Left ventricle myocardium superior (tissue), 1 donor: ENCODE measurements at places on chromosomes 5 and 9. TPM values are rescaled to one million over a fixed set of nuclear protein-coding genes. Genes with fewer than 3 reads are reported as not detected.

DNA sequence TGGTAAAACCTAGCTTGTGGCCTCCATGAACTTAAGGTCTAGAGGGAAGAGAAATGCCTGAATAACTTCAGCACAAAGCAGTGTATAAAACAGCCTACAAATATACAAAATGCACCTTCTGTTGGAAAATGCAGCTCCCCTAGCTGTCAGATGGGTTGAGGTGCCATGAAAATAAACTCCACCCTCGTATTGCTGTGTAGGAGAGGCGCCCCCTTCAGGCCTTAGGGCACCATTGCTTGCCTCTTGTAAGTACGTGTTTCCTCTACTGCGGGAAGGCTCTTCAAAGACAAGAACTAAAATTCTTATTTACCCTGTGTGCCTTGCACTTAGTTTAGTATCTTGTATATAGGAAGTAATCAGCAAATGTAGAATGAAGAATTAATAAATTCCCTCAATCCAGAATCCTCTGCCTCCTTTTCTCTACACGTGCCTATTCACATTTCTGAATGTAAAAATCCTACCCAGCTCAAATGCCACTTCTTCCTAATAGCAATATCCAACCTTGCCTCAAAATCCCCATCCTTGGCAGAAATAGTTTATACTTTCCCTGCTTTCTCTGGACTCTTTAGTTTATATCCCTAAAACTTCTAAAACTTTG is 393.7 kb upstream of the PDE4D start:
- no peak for DNase-seq

DNA sequence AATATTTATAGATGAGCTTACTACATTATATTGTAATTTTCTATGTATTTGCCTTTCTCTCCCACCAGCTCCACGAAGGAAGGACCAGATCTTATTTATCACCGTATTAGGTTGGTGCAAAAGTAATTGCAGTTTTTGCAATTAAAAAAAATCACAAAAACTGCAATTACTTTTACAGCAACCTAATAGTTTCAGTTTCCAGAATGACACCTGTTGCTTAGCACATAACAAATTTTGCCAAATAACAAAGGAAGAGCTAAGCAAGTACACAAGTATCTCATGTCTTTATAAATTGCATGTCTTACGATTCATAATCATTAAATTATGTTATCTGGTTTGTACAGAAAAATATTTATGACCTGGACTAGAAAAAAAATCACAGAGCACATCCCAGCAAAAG is 45.9 kb downstream of the AGXT2 start:
- DNase-seq = no peak

The HSPA4 gene
- 74.3 TPM for total RNA-seq

GRCh38 chr5:6759401-6759800 is 46.2 kb downstream of the TENT4A start:
- no peak for DNase-seq

GRCh38 chr5:149357370-149358293 is at the start of gene PCYOX1L:
PCYOX1L (plus strand) TSS chr5:149358046; CDS start chr5:149358069, 23 bp downstream.
- DNase-seq = peak; percentile 99

GRCh38 chr5:150428106-150428876 is 15.6 kb upstream of the CD74 start:
- DNase-seq = peak; percentile 74

- peak; percentile 30 for DNase-seq
Measured at GRCh38 chr9:71814226-71814625, 45.9 kb upstream of the CEMIP2 start.

DNA sequence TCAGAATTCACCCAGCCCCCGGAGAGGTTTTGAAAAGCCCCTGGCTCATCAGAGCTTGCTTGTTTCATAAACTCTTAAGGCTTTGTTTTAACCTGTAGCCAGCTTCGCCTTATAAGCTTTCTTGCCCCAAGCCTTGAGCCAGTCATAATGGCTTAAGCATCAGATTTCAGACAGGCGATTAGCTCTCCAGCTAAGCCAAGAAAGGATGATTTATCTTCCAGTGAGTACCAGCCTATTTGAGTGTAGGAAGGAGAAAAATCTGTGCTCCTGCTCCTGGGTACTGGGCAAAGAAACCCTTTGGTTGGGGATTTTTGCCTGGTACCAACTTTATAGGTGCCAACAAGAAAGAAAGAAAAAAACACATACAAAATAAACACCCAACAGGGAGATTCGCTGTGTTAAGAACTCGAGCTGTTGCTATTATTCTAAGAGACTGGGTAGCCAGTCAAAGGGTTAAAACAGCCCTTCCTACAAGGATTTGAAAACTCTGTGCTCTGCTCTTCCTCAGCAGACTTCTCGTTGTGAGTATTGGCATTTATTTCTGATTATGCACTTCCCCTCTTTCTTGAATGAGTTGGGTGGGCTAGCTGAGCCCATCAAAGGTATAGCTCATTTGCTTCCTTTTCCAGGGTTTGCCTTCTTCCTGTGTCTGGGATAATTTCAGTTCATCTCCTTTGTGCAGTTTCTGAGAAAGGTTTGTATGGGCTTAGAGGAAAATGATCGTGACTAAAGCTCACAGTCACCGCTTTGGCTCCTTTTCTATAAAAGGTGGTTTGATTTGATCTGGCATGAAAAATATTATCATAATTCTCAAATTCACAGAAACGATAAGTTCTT is 157.2 kb upstream of the DMRT1 start:
- no peak for DNase-seq

The PHF2 gene
- 32.0 TPM for total RNA-seq

- peak; percentile 59 for DNase-seq
Measured at GRCh38 chr5:173917788-173918786, 29.9 kb downstream of the CPEB4 start.

DNA sequence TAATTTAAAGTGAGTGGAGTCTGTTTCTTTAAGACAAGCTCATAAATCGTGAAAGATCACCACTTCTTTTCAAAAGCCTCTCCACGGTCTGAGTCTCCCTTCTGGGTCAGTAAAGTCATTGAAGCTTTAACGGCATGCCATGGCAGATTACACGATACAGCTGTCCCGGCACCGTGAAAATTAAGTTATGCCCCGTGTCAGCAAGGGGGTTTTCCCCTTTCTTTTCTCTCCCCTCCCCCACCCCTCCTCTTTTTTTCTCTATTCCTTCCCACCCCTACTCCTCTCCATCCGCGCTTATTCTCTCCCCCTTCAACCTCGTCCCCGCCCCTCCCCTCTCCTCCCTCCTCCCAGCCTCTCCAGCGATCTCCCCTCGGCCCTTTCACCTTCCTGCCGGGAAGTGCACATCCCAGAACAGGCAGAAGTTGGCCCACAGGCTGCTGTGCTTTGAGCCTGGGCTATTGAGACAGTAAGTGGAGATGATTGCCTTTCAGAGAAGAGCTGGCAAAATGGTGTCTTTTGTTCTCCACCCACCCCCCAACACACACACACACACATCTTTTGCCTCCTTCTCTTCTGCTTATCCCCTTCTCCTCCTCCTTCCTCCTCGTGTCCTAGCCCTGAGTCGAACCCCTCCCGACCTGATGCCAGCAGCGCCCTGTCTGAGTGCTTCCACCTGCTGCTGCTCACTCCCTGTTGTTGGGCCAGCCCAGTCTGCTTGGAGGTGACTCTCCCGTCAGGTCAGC is 44.1 kb downstream of the GAS1 start:
- DNase-seq = no peak

The TLR4 gene
- total RNA-seq = 14.4 TPM

DNA sequence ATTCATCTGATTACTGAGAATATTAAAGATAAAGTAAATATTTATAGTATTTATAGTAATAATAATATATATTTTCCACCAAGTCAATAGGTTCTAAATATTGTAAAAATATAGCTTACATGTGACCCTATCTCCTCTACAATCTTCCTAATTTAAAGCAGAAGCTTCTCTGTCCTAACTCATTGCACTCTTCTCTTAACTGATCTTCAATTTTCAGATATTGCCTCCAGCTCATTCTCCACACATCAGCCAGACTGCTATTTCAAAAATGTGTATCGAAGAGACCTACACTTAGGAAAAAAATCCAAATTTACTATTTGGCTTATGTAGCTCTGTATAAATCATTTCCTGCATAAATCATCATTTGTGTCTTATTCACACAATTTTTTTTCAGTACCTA is 47.8 kb downstream of the CDH18 start:
- DNase-seq = no peak

- DNase-seq = peak; percentile 23
Measured at GRCh38 chr9:134571946-134572917, 69.4 kb upstream of the COL5A1 start.

The PCDHB12 gene
- 1.3 TPM for total RNA-seq

DNA sequence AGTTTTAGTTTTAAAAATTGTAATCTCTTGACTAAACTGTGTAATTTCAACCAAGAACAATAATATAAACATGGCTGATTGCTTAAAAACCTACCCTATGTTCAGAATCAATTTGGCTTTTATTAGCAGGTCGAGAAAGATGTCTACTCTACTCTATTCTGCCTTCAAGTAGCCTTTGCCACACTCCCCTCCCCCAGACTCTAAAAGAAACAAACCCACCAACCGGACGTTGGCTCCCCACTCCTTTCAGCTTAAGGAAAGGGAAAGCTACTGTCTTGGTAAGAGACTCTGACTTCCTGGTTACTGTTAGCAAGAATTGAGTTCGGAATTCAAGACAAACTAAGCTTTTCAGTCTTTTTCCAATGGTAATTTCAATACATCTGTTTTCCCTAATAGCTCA is 46.7 kb downstream of the TNFAIP8 start:
- DNase-seq = no peak

DNA sequence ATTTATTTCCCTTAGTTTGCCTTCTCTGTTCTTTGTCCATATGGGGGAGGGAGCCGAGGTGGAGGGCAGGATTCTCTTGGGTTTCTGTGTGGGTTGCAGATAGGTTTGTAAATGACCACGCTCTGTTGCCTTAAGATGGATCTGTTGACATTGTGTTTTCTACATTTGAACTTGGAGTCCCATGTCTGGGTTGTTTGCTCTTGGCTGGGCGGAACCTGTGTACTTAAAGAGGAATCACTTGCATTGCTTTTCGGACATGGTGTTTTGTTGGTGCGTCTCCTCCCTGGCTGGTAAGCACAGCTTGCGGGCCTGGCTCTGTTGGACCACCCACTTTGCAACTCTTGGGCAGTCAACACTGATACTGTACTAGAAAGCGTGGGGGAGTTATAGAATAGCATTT is 45.9 kb downstream of the EHMT1 start:
- DNase-seq = no peak

GRCh38 chr9:91873637-91874051 is 76.4 kb downstream of the ROR2 start:
- no peak for DNase-seq

The PCDHB8 gene
- 1.8 TPM for total RNA-seq

The MSMP gene
- not detected for total RNA-seq

GRCh38 chr5:113043491-113043931 is 66.9 kb downstream of the DCP2 start:
- DNase-seq = peak; percentile 83

DNA sequence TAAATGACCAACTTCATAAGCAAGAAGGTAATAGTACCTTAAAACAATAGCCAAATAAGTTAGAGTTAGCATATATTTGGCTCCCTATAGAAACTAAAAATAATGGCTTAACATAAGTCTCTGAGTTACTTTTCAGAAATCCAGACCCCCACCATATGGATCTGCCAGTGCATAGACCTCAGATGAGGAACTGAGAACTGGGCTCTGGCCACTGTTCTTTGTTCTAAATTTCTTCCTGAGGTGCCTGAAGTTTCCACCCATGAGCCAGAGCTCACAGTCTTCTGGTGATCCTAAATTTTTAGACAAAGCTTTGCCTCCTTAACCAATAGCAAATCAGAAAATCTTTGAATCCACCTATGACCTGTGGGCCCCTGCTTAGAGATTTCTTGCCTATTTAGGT is 250.9 kb downstream of the YTHDC2 start:
- no peak for DNase-seq

The DHX29 gene
- 20.7 TPM for total RNA-seq

GRCh38 chr9:117555964-117556629 is 141.2 kb upstream of the ASTN2 start:
- DNase-seq = peak; percentile 32

The SLC25A2 gene
- not detected for total RNA-seq

DNA sequence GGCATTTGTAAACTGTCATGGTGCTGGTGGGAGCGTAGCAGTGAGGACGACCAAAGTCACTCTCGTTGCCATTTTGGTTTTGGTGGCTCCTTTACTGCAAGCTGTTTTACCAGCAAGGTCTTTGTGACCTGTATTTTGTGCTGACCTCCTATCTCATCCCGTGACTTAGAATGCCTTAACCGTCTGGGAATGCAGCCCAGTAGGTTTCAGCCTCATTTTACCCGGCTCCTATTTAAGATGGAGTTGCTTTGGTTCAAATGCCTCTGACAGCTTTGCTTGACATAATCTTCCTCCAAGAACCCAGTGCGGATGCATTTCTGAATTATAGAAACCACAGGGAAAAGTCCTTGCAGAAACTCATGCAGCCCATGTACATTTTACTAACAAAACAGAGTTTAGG is 3.9 kb upstream of the RASGRF2 start:
- no peak for DNase-seq

- DNase-seq = peak; percentile 29
Measured at GRCh38 chr9:100466171-100466828, 6.6 kb upstream of the TMEFF1 start.

DNA sequence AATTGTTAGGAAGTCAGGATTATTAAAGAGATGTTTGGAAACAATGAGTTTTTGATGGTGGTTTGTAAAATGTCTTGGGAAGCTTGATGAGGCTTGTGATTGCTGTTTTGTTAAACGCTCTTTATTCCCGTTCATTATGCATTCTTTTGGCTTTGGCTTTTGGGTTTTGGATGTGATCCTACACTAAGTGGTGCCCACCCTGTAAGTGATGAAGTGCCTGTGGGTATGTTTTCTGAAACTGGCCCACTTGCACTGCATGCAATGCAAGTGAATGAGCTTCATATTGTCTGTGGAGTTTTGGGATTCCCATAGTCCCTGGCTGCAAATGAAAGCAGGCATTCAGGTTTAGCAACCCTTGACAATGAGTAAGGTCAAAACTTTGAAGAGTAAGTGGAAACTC is 1035.5 kb upstream of the WWC1 start:
- DNase-seq = no peak

The PLPPR1 gene
- total RNA-seq = not detected

- DNase-seq = no peak
Measured at GRCh38 chr5:156685481-156685880, 164.6 kb upstream of the PPP1R2B start.

The THBS4 gene
- 29.5 TPM for total RNA-seq

DNA sequence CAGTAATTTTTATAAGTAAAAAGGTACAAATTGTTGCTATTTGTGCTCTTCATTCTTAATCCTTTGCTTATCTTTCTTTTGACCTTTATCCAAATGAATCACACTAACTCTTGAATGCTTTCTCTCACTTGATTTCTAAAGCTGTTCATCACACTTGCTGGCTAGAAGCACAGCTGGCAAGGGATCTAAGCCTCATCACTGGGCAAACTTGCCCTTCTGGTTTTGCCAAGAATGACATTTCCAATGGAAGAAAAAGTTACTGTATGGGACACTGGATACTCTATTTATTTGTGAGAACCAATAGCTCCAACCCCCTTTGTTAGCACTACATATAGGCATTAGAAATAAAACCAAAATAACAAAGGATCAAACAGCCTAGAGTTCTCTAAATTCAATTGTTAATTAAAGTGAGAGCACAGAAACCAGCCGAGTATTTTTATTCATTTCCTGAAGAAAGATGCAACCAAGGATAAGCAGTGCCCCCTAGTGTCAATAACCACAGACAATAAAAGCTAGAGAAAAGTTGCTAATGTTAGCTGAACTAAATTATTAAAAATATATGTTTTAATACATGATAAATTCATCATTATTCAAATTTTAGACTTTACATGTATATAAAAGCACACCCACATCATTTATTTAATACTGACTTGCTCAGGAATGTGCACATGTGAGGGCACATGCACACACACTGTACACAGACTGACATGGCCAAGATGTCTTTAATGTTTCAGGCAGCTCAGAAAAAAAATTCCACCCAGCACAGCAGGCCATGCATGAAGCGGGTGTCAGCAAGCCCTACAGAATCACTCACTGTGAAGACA is 59.8 kb upstream of the POU5F2 start:
- DNase-seq = no peak

The DRD1 gene
- not detected for total RNA-seq

The MYORG gene
- 5.3 TPM for total RNA-seq
